Stimulated activated CD4-positive, alpha-beta T cell treated with anti-CD3 and anti-CD28 coated beads, Interleukin-2, amount 100 ng/mL, for 4 hours (primary cell): ENCODE measurements at places on chromosomes 16 and 17.

DNA sequence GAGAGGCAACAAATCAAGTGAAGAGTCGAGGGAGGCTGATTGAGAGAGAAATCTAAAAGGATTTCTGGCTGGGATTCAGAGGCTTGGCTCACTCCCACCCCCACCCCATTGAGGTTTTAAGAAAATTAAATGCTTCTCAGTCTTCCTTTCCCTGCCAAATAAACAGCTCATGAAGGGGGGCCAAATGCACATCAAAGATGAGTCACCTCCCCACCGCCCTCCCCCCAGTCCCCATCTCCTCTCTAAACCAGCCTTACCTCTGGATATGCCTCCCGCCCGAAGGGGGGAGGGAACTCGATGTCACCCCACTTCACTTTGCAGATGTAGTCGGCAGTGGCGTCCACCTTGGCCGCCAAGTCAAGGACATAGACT is 11.6 kb downstream of the ACLY start:
- no peak for DNase-seq

DNA sequence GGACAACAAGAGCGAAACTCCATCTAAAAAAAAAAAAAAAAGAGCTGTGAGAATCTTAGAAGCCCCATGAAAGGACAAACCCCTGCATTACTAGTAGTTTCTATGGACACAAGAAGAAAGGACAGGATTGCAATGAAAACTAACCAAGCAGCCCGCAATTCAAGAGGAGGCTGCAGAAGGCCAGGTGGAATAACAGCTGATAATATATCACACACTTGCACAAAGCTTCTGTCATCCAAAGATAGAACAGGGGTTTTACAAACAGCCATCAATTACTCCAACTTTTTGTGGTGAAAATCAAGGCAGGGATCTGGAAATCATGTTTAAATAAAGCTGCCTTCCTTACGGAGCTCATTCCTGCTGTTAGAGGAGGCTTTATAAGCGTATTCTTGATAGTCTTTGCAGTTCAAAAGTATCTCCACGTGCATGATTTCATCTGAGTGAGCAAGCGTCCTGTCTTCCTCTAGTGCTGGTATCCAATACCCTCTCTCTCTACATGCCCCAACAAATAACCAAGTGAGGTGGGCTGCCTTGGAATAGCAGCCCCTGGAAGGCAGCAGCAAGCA is 23.1 kb upstream of the TMEM94 start:
- DNase-seq = no peak

DNA sequence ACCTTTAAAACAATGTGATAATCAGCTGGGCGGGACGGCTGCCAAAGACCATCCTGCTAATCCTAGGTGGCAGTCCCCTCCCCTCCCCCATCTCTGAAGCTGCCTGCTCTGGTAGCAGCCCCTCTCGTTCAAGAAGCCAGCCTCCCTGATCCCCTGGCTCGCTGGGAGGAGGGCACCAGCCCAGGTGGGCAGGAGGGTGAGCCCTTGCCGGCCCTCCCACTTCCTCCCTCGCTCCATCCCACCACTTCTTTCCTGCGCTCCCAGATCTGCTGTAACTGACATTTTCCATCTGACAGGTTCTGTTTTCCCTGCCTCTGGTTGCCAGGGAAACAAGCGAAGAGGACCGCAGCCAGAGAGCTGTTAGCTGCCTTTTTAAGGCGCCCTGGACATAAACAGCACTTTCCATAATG is 155.7 kb upstream of the TNRC6C start:
- no peak for DNase-seq

DNA sequence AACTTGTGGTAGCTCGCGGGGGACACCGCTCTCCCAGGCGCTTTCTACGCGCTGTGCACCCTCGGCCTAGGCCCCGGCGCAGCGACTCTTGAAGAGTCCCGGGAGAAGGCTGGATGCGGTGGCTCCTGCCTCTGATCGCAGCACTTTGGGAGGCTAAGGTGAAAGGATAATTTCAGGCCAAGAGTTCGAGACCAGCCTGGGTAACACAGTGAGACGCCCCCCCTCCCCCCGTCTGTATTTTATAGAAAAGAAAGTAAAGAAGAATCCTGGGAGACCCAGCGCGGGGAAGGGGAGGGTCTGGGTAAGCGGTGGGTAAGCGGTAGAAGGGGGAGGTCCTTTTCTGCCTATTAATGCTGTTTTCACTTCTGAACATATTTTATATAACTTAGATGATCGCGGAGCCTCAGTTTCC is 486 bp upstream of the PLLP start:
- no peak for DNase-seq

GRCh38 chr16:2595393-2596205 is 57.8 kb downstream of the PDPK1 start:
- no peak for DNase-seq

GRCh38 chr17:15255713-15256454 is 9.2 kb downstream of the PMP22 start:
- DNase-seq = no peak

- no peak for DNase-seq
These were observed 24.0 kb upstream of the DOK4 start for GRCh38 chr16:57510016-57510871.

DNA sequence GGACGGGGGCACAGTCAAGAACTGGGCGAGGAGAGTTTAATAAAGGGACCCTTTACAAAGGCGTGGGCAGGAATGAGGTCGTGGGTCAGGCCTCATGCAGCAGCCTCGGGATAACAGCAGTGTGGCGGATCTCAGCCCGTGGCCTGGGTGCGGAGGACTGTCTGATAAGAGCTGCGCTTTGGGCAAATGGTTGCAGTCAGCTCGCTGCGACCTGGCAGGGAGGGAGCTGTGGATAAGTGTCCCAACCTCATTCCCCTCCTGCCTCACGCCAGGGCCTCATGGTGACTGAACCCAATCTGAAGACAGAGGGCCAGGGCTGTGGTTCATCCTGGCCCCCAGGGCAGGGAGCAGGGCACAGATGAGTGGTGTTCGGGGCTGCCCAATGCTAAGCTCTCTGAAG is 13.6 kb downstream of the SMTNL2 start:
- DNase-seq = no peak

- no peak for DNase-seq
These were observed 27.8 kb downstream of the KNOP1 start for GRCh38 chr16:19690196-19690595.

GRCh38 chr16:72658888-72659717 is 388.8 kb downstream of the ZFHX3 start:
- DNase-seq = no peak

- no peak for DNase-seq
These were observed 2.5 kb downstream of the CCDC78 start for GRCh38 chr16:723695-724094.

- DNase-seq = no peak
These were observed 393.2 kb upstream of the MAF start for GRCh38 chr16:79993629-79994209.

- DNase-seq = no peak
These were observed 95.4 kb upstream of the GRIN2A start for GRCh38 chr16:10277597-10277996.

GRCh38 chr16:9372934-9373890 is 281.8 kb downstream of the HAPSTR1 start:
- DNase-seq = no peak

- no peak for DNase-seq
These were observed 67.9 kb downstream of the N4BP1 start for GRCh38 chr16:48542020-48542473.
